Adrenal gland (tissue), 19 donors: ENCODE measurements at places on chromosomes 6 and 20. TPM values are rescaled to one million over a fixed set of nuclear protein-coding genes. Genes with fewer than 3 reads are reported as not detected.

GRCh38 chr6:115945812-115946211 lies 114.9 kb downstream of the FRK start:
- H3K36me3 ChIP-seq, result no peaks in the 10 kb centered on the region
- H3K4me1 ChIP-seq, result no peaks in the 10 kb centered on the region
- no peak overlapping the region for H3K4me3 ChIP-seq
- no peak overlapping the region for H3K27ac ChIP-seq
- DNase-seq, result no peak

DNA sequence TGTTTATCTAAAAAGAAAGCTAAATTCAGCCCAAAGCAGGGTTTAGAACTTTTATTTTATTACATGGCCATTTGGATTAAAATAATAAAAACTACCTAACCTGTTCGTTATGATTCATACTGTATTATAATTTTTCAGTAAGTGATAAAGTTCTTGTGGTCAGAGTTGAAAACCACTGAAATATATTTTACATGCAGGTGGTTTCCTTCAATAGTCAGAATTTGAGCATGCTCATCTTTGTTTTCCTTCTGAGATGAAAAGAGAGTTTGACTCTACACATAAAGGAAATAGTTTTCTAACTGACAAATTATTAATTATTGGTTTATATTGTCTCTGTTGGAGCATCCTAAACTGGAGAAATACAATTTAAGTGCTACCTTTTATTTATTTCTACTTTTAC lies 114.0 kb upstream of the FKBP1C start:
- no peak for DNase-seq
- H3K27me3 ChIP-seq, result no peaks in the 10 kb centered on the region
- no peaks in the 10 kb centered on the region for H3K36me3 ChIP-seq
- no peak overlapping the region for H3K27ac ChIP-seq
- no peak overlapping the region for H3K4me3 ChIP-seq

- no peak for DNase-seq
- H3K4me3 ChIP-seq, result peak within 1 kb of the TSS; percentile 63
- no peaks in the 10 kb centered on the region for H3K27me3 ChIP-seq
These were observed at the start of gene LTB for GRCh38 chr6:31582230-31582643. Gene LTB, minus strand, starts transcription at chr6:31582424. Its CDS starts 7 bp downstream, at chr6:31582417.

- no peaks in the 10 kb centered on the region for H3K27me3 ChIP-seq
- no peaks in the 10 kb centered on the region for H3K36me3 ChIP-seq
- H3K4me1 ChIP-seq, result no peaks in the 10 kb centered on the region
These were observed 754.4 kb upstream of the MARCKS start for GRCh38 chr6:113102761-113103160.

DNA sequence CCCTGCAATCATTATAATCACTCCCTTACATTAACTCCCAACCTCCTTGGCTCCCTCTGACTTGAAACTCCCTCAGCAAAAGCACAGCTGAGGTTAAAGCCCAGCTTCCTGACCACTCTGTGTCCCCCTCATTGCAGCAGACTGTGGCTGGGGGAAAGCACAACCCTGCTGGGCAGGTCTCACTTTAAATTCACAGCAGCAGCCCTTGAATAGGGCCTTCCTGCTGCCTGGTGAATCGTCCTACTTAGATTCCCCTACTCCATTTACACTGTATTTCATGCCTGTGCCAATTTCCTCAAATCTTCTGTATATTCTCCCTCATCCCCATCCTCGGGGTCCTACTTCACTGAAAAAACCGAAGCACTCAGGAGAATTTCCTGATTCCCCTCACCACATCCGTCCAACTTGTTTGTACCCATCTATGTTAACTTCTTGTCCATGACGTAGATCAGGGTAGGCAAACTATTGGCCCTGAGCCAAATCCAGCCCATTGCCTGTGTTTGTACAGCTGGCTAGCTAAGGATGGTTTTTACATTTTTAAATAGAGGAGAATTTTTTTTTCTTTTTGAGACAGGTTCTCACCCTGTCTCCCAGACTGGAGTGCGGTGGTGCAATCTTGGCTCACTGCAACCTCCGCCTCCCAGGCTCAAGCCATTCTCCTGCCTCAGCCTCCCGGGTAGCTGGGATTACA lies 31.5 kb upstream of the GCM1 start:
- no peaks in the 10 kb centered on the region for H3K36me3 ChIP-seq
- no peak overlapping the region for H3K27ac ChIP-seq
- H3K4me3 ChIP-seq, result no peak overlapping the region
- H3K4me1 ChIP-seq, result no peaks in the 10 kb centered on the region
- peak; percentile 35 for DNase-seq
- no peaks in the 10 kb centered on the region for H3K27me3 ChIP-seq

DNA sequence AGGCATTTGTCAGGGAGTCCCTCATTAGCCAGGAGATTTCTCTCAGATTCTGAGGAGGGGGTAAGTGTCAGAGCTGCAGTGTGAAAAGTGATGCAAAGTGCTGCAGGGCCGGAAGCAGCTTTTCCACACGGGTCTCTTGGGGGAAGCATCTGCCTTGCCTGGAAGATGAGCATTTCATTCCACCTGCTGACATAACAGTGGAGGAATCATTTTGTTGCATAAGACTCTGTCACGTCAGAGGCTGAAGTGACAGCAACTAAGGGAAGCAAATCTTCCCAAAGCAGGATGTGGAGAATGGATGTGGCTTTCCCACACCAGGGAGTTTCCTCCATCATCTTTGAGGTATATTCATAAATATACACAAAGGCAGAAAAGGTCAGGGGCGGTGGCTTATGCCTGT lies 22.8 kb downstream of the DCBLD1 start:
- H3K4me1 ChIP-seq, result peaks cover 7% of the 10 kb centered on the region
- no peak overlapping the region for H3K4me3 ChIP-seq
- H3K27ac ChIP-seq, result no peak overlapping the region
- H3K36me3 ChIP-seq, result no peaks in the 10 kb centered on the region
- no peak for DNase-seq
- H3K27me3 ChIP-seq, result no peaks in the 10 kb centered on the region

DNA sequence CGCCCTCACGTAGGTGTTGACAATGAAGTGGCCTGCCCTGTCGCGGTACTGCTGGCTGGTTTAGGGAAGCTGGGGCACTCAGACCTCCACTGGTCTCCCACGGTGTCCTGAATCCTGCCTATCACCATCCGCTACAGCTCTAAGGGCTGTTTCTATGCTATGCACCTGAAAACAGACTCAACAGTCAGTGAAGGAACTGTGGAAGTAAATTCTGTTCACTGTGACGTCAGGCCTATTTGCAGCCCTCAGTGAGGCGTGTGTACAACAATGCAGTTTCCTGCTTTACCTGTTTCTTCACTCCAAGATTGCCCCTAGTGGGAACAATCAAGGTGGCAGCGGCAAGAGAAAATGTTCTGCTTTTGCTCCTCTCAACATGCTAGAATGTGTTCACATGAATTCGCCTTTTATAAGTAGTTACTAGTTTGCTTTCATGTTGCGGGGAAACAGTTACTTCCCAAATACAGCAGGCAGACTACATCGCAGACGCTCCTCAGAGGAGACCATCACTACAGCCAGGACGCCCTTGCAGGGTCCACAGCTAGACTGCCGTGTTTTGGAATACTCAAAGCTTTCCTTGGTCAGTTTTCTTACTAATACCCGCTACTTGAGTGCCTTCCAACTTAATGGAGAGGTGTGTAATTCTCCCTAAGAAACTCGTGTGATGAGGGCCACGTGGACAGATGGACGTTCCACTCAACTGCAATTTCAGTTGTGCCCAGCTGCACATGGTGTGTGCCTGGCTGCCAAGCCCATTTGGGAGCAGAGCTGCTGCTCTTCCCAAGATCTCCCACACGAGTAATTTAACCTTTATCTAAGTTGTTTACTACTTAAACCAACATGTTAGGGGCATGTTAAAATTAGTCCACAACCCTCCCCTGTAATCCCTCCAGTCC lies 25.4 kb downstream of the DIDO1 start:
- no peak overlapping the region for H3K4me3 ChIP-seq
- no peaks in the 10 kb centered on the region for H3K4me1 ChIP-seq
- no peaks in the 10 kb centered on the region for H3K27me3 ChIP-seq
- H3K27ac ChIP-seq, result no peak overlapping the region
- no peaks in the 10 kb centered on the region for H3K36me3 ChIP-seq
- DNase-seq, result no peak

GRCh38 chr6:15166121-15166520 lies 79.7 kb upstream of the JARID2 start:
- no peak overlapping the region for H3K27ac ChIP-seq
- no peak overlapping the region for H3K4me3 ChIP-seq
- no peaks in the 10 kb centered on the region for H3K27me3 ChIP-seq
- H3K4me1 ChIP-seq, result no peaks in the 10 kb centered on the region
- no peak for DNase-seq
- H3K36me3 ChIP-seq, result no peaks in the 10 kb centered on the region

- H3K36me3 ChIP-seq, result no peaks in the 10 kb centered on the region
- peaks cover 31% of the 10 kb centered on the region for H3K4me1 ChIP-seq
- no peaks in the 10 kb centered on the region for H3K27me3 ChIP-seq
- no peak overlapping the region for H3K4me3 ChIP-seq
- no peak overlapping the region for H3K27ac ChIP-seq
These were observed 56.3 kb downstream of the PREX1 start for GRCh38 chr20:48771542-48771941.

DNA sequence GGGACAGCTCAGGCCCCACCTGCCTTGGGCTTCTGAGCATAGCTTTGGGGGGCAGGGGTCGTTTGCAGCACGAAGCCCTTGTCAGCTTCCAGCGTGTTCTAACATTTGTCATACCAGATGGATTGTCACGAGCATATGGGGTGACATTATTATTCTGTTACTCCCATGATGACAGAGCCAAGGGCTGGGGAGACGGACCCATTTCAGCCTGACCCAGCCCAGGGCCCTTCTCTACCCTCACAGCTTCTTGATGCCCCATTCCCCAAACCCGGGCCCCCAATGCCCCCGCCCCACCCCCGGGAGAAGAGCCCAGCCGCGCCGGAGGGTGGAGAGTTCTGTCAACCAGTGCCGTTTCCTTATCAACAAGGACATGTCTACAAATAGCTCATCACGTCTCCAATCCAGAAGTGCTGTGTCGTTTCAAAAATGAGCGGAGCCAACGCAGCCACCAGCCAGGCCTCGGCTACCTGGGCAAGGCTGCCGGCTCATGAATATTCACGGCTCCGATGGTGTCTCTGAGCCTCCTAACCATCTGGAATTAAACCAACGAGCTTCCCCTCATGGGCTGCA lies 9.6 kb upstream of the CHRNA4 start:
- no peaks in the 10 kb centered on the region for H3K4me1 ChIP-seq
- H3K36me3 ChIP-seq, result no peaks in the 10 kb centered on the region
- no peak overlapping the region for H3K4me3 ChIP-seq
- DNase-seq, result no peak
- peaks cover 14% of the 10 kb centered on the region for H3K27me3 ChIP-seq
- H3K27ac ChIP-seq, result no peak overlapping the region

- peaks cover 16% of the 10 kb centered on the region for H3K27me3 ChIP-seq
- H3K4me3 ChIP-seq, result no peak overlapping the region
- H3K4me1 ChIP-seq, result no peaks in the 10 kb centered on the region
- DNase-seq, result no peak
- no peak overlapping the region for H3K27ac ChIP-seq
These were observed 61.0 kb downstream of the RNF182 start for GRCh38 chr6:13985663-13986325.

DNA sequence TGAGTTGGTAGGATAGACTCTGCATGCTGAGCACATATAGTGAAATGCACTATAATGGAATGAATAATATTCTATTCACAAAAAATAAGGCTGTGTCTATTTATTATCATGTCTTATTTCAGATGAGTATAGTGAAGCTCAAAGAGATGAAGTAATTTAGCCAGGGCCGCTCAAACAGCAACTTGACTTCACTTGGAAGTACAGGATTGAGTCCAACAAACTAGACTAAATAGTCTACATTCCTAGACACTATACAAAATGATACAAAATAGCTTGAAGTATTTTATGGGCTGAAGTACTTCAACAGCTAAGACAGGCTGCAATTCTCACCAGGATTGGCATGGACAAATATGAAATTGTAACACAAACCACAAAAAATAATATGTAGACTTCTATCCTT lies 144.5 kb upstream of the DST start:
- DNase-seq, result no peak
- no peaks in the 10 kb centered on the region for H3K27me3 ChIP-seq
- H3K4me1 ChIP-seq, result peaks cover 4% of the 10 kb centered on the region

- H3K4me3 ChIP-seq, result no peak overlapping the region
- no peak for DNase-seq
- H3K27ac ChIP-seq, result no peak overlapping the region
These were observed 363.3 kb upstream of the CDH4 start for GRCh38 chr20:60888771-60889170.

Gene ILRUN
- 70.3 TPM for total RNA-seq

Gene DBNDD2
- 24.7 TPM for total RNA-seq

Gene TGM2
- 90.5 TPM for total RNA-seq

Gene LINC00237
- not detected for total RNA-seq

Gene GFRA4
- not detected for total RNA-seq

Gene FUT9
- total RNA-seq, result not detected
